ENCODE measurements at places on chromosomes 7 and 10.
A peak's percentile ranks its signal among the peaks of the same experiment; 100 is the strongest.

DNA sequence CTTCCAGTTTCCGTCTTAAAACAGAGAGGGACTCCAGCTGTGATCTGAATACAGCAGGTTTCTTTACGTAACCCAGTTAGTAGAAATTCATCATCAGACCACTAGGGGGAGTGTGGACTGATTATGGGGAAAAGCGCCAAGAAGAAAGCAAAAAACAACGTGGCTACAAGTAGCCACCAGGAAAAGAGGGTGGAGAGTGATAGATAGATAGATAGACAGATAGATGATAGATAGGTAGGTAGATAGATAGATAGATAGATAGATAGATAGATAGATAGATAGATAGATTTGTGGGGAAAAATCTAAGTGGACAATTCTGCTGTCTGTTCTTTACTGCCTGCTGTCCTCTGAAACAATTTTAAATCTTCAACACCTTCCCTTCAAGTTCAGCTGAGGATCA lies 12.7 kb upstream of the AKR1B10 start:
- peak; percentile 75 for DNase-seq

GRCh38 chr7:38382684-38383083 lies 109.2 kb upstream of the TARP start:
- no peak for DNase-seq

DNA sequence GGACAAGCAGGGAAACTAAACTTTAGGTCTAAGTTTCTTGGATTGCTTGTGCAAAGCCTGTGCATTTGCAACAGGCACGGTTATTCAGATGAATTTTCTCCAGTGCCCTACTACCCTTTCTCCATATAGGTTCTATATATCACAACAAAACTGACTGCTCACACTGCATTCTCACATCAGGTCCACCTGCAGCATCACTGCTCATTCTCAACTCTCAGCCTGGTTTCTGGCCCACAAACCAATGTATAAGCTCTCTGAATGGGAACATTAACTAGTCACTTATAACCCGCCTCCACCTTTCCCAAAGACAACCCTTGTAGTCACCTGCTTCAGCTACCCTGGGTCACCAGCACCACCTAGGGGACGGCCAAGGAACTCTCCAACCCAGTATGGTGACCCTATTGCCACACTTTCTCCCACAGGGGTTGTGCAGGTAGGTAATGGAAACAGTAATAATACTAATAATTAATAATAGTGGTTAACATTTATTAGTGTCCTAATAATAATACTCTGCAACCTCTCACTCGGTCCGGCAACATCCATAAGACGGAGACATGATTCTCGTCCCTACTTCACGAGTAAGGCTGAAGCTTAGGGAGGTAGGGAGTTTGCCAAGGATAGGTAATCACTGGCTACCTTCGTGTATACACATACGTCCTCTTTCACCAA lies 97.3 kb downstream of the CLEC2L start:
- DNase-seq: peak; percentile 64

- DNase-seq: no peak
Measured at GRCh38 chr7:3537210-3537875, 236.3 kb downstream of the SDK1 start.

- no peak for DNase-seq
Measured at GRCh38 chr10:34348917-34349485, 466.1 kb downstream of the PARD3 start.

DNA sequence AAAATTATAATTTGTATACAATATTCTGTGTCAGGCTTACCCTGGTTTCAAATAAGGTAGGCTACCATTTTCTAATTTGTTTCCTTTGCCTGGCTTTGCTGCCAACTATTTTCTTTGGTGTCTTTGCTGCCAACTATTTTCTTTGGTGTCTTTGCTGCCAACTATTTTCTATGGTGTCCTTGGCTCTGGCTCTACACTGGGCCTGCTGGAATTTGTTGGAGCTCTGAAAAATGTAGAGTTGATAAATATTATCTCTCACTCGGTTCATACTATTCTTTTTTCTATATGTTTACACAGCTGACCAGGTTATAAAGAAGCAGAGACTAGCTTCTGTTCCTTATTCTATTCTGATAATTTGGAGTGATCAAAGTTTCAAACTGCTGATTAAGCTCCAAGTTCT lies 768.0 kb upstream of the PHF14 start:
- DNase-seq: no peak

GRCh38 chr10:50679149-50679548 lies 55.4 kb upstream of the SGMS1 start:
- DNase-seq: no peak

DNA sequence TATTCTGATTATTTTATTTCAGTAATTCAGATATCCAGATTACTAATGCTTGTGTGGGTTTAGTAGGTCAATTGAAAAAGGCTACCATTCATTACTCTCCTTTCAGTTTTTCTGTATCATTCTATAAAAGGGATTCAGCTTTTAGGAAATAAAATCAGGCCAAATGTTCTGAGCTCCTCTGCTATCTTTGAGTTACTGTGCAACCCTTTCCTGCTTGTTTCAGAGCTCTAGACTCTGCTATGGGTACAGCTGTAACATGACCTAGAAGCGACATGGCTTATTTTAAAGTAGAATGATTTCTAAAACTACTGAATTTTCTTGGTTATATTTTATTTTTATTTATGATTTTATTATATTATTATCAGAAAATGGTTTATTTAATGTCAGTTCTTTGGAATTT lies 142.8 kb downstream of the LYZL1 start:
- no peak for DNase-seq

DNA sequence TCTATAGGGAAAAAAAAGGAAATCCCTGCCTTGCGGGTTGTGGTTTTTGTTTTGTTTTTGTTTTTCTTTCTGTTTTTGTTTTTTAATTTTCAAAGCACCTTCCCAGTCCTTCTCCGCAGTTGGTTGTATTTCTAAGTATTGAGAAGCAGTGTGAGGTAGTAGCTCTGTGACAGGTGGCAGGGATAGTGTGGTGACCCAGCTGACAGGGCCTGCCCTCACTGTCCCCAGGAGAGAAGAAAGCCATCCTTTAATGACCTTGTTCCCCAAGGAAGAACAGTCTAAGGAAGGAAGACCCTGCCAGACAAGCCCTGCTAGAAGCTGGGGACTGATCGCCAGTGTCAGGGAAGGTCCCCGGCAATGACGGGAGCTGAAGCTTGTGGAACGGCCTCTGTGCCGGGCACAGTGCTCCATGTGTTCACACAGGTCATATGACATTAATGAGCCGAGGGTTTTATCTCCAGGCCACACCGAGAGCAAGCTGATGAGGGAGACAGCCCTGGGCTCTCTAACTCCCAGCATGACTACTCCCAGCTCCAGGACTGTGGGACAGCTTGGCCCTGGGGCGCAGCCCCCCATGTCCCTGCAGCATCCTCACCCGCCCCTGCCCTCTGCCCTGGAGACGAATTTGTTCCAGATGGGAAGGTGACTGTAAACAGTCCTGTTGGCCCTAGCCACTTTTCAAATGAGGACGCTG lies 69.0 kb upstream of the LRRC18 start:
- no peak for DNase-seq

- no peak for DNase-seq
Measured at GRCh38 chr7:150377635-150378034, 1.5 kb upstream of the ZNF775 start.

- DNase-seq: no peak
Measured at GRCh38 chr10:62268027-62268398, 631 bp downstream of the RTKN2 start.

DNA sequence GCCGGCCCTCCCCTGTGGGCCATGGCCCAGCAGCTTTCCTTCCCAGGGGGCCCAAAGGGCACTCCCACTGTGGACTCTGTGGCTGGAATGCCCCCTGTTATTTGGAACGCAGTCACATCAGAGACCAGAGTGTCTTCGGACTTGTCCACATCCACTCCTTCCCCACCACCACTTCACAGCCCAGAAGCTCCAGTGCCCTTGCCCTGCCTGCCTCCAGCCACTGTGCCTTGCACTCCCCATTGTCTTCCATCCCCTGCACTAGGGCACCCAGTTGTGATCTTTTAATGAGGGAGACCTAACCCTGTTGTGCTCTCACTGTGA lies 19.4 kb downstream of the INSIG1 start:
- no peak for DNase-seq

- DNase-seq: no peak
Measured at GRCh38 chr7:148403466-148403993, 187.0 kb upstream of the C7orf33 start.

- no peak for DNase-seq
Measured at GRCh38 chr10:114363745-114364454, 40.4 kb downstream of the AFAP1L2 start.

- no peak for DNase-seq
Measured at GRCh38 chr10:11448545-11449244, 162.8 kb downstream of the USP6NL start.

GRCh38 chr10:129021594-129022304 lies 445.3 kb upstream of the MGMT start:
- DNase-seq: no peak

DNA sequence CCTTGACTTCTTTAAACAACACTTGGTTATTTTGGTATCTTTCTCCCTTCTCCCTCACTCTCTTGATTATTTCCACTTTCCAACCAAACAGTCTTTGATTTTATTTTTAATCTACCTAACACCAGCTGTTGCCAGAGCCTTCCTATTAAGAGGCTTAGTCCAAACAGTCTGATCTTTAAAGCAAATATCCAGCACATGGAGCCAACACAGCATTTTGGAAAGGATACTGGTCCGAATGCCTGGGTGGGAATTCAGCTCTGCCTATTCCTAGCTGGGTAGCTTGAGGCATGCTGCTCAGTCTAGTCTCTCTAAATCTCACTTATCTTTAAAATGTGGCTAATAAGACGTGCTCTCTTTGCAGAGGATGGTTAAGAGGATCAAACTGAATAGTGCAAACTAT lies 129.3 kb downstream of the NRCAM start:
- DNase-seq: no peak

- DNase-seq: no peak
Measured at GRCh38 chr7:123844712-123845219, at the start of gene HYAL4. TSS of gene HYAL4 (plus strand) at chr7:123845169. CDS start at chr7:123868274, 23,105 bp downstream.

DNA sequence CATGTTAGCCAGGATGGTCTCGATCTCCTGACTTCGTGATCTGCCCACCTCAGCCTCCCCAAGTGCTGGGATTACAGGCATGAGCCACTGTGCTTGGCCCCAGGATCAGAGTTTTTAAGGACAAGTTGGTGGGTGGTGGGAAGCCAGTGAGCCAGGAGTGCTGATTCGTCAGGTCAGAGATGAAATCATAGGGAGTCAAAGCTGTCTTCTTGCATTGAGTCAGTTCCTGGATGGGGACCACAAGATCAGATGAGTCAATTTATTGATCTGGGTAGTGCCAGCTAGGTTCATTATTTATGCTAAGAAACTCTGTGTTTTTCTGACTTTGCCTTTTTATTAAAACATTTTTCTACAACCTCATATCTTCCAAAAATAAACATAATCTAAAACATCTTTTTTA lies 423.8 kb downstream of the ARL4A start:
- DNase-seq: peak; percentile 74

- DNase-seq: no peak
Measured at GRCh38 chr10:107741971-107742370, 577.5 kb upstream of the SORCS1 start.

DNA sequence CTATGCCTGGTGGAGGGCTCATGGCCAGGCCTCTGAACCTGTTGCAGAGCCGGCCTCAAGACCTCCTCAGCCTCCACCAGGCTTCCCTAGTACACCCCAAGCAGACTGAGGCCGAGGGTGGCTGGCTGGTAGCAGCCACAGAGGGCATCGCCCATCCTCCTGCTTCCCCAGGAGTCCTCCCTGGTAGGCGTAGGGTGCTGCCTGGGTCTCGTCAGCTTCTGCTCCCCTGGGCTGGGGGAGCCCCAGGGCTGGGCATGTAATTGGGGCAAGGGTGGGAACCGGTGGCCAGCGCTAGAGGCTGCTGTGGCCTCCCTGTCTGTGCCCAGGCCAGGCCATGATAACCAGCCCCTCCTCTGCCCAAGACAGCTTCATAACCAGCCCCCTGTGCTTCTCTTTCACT lies 32.6 kb downstream of the TBATA start:
- no peak for DNase-seq

- no peak for DNase-seq
Measured at GRCh38 chr7:27243340-27244163, 950 bp downstream of the EVX1 start.

- no peak for DNase-seq
Measured at GRCh38 chr7:101294039-101294831, 27.4 kb downstream of the IFT22 start.

DNA sequence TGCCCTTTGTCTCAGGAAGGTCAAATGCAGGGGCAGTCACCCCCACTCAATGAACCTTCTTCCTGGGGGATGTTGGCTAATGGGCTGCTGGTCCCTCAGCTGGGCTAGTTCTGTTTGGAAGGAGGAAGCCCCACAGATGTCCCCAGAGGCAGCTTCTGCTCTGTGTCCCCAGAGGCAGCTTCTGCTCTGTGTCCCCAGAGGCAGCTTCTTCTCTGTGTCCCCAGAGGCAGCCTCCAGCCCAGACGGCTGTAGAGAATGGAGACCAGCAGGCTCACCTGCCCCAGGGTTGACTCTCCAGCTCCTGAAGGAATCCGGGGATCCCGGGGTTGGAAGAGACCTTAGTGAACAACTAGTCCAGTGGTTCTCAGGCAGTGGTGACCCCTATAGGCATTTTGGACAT lies 62.5 kb upstream of the LEP start:
- DNase-seq: no peak

DNA sequence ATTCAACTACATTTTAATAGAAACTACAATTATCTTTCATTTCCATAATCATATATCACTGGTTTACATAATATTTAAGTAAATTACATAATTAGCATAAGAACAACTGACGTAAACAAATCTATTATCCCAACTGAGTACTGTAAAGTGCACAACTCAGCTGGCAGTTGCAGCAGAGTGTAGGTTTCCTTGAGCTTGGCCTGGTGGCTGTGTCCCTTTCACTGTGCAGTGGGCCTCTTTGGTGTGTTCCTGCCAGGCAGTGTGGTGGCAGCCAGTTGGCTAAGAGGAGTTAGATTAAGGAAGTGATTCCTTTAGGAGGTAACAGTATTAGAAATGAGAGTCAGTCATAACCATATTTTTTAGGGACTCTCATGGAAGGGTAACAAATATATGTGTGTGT lies 7.0 kb downstream of the NRG3 start:
- no peak for DNase-seq

- no peak for DNase-seq
Measured at GRCh38 chr7:82335001-82335400, 108.6 kb downstream of the CACNA2D1 start.

GRCh38 chr10:63919575-63920279 lies 398.5 kb downstream of the REEP3 start:
- DNase-seq: no peak

- no peak for DNase-seq
Measured at GRCh38 chr7:25831831-25832411, 320.1 kb upstream of the NFE2L3 start.

- no peak for DNase-seq
Measured at GRCh38 chr10:14773551-14774213, 1.0 kb downstream of the FAM107B start.

DNA sequence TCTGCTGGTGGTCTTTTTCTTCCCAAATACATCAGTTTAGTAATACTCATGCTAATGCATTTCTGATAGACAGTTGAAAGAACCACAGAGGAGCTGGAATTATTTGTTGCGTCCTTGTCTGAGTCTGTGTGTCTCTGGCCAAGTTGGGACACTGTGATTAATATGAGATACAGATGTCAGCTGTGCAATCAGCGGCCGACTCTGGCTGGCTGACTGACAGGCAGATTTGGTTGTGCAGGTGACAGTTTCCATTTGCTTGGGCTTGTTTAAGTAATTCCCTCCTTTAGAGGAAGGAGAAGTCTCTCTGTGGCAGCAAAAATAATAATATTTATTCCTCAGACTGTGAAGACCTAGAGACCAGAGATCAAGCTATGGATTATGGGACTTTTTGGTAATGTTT lies 176.2 kb upstream of the CHRM2 start:
- no peak for DNase-seq
